Aorta (tissue), 5 donors: ENCODE measurements at places on chromosomes 12 and 14.
A peak's percentile ranks its signal among the peaks of the same experiment; 100 is the strongest.

DNA sequence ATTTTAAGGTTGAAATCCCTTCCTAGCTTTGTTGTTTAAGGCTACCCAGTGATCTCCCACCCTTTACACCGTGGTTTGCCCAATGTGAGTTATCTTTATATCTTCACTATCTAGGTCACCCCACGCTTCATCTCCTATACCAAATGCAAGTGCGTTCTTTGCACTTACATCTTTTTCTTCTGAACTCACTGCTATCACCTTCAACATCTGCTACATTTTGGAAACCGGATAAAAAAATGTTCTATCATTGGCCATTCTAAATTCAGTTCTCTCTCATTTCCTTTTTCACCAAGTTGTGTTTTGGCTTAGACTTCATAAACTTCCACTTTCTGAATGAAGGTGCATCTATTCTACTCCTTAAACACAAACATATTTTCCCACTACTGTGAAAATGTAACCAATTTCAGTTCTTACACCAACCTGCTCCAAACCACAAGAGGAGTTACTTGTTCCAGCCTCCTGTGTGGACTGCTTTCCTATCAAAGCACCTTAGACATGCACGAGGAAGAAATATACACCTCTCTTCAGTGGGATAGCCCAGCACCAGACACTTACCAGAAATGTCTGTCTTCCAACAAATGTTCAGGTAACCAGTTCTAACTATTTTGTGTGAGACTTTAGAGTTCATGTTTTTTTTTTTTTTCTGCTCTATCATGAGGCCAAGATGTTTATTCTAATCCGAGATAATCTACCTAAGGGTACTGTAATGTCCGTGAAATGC lies 21.9 kb downstream of the CLEC9A start:
- DNase-seq: no peak

DNA sequence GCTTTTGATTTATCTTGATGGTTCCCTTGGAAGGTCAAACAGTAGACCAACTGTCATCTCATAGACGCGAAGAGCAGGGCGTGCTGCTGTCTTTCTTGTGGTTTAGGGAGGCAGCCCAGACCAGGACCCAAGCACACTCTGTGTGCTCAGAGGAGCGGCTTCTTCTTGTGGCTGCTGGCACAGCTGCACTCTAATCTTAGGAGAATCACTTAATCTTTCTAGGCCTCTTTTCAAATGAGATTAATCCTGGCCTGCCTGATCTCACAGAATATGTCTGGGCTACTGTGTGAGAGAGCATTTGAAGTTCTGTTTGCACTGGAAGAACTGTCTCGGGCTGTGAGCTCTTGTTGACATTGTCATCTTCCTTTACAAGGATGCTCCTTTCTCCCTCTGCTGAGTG lies 60.0 kb upstream of the TRAF3 start:
- DNase-seq: no peak

GRCh38 chr14:85222341-85222740 lies 307.6 kb upstream of the FLRT2 start:
- no peak for DNase-seq

DNA sequence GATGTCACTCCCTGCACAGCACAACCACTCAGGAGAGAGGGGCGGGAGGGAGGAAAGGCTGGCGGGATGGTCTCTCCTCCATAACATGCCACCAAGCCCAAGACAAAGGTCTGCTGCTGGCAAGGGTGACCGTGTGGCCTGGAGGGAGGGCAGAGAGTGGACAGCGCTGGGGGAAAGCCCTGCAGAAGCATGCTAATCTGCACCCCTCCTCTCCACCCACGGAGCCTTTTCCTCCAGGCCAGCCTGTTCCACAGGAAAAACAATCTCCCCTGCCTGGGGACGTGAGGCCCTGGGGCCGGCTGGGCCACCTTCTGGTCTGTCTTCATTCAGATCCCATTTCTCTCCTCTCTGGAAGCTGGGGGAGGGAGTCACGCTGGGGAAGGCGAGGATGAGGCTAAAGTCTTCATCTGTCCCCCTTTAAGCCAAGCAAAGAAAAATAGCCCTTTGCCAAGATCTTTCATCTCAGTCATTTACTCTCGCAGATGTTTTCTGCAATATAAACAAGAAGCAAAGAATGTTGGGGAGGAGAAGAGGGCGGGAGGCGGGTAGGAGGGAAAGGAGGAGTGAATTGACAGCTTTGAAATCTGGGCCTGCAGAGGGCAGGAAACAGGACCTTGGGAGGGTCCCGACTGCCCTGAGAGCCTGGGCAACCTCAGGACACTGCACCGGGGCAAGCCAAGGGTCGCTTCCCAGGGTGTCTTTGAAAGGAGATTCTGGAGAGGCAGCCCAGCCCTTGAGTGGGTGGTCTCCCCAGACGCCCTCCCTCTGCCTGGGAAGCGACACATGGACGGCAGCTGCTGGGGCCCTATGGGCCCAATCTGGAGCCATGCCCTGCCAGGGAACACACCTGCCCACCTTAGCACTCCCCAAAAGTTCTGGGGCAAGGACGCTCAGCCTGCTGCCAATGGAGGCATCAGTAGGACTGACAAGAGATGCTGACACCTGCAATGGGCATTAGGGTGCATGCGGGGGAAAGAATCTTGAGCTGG lies 133.6 kb downstream of the ZFP36L1 start:
- no peak for DNase-seq

DNA sequence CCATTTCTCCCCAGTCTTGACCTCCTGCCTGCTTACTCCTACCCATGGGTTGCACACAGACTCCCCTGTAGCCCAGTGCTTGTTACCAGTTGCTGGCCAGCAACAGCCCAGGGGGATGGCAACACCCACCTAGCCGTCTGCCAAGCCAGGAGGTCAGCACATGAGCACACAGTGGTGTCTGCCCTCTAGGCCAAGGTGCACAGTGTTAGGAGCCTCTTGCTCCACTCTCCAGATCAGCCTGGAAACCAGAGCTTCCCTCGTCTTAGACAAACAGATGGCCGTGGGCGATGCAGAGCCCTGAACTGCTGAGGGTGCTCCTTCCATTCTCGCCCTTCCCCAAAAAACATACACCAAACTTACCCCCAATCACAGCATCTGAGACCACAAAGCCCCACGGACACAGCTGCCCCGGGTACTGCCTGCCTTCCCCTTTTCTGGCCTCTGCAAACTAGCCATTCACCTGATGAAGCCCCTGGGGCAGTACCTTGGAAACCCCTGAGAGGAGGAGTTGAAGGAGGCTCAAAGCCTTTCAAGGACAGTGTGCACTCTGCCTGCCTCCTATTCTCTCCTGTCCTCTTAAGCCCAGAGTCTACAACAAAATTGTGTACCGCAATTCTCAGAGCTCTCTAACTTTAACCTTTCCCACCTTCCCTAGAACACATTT lies 1.0 kb upstream of the GPD1 start:
- no peak for DNase-seq

- no peak for DNase-seq
Observed at GRCh38 chr12:128933039-128933438, 79.8 kb downstream of the GLT1D1 start.

GRCh38 chr14:95293449-95293848 lies 26.3 kb downstream of the CLMN start:
- no peak for DNase-seq

GRCh38 chr12:63922474-63922873 lies 78.0 kb downstream of the SRGAP1 start:
- no peak for DNase-seq

GRCh38 chr12:67147030-67147429 lies 122.1 kb upstream of the CAND1 start:
- no peak for DNase-seq

DNA sequence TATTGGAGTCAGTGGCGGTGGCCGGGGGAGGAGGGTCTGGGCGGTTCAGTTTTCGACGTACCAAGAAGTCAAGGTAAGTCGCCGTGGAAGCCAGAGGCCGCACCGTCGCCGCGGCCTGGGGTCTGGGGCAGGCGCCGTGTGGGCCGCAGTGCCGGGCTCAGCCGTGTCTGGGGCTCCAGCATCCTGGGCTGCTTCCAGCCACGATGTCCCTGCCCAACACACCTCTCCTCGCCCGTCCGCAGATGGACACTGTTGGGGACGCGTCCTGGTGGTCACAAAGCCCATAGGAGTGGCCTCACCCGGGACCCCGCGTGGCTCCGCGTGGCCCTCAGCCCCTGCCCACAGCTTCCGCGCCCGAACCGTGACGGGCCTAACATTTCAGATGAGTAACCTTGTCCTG lies 59.1 kb downstream of the FBRSL1 start:
- DNase-seq: no peak

- peak; percentile 81 for DNase-seq
Observed at GRCh38 chr12:54216797-54217661, 28.2 kb upstream of the SMUG1 start.

GRCh38 chr12:63304887-63305316 lies 153.9 kb upstream of the AVPR1A start:
- no peak for DNase-seq

GRCh38 chr14:97584528-97584927 lies 787.3 kb downstream of the VRK1 start:
- DNase-seq: no peak

DNA sequence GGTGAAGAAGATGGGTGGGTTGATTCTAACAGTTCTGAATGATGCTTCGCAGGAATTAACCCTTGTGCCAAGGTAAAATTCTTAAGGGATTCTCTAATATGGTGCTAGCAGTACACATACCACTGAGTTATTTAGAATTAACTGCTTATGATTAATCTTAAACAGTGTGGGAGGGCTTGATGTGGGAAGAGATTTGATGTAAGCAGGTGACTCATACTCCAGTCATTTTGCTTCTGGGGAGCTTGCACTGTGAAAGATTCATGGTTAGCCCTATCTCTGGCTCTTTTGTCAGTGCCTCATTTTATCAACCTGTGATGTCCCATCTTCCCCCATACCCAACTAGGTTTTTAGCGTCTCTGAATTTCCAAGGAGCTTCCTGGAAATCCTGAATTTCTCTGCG lies 83.8 kb downstream of the NRXN3 start:
- DNase-seq: no peak

GRCh38 chr14:74864198-74864597 lies 11.7 kb downstream of the PROX2 start:
- no peak for DNase-seq

GRCh38 chr14:60089221-60089620 lies 2.5 kb upstream of the PCNX4 start:
- no peak for DNase-seq

GRCh38 chr14:55588259-55588699 lies 8.3 kb downstream of the KTN1 start:
- DNase-seq: no peak

GRCh38 chr12:84904051-84904450 lies 8.5 kb downstream of the SLC6A15 start:
- DNase-seq: no peak

DNA sequence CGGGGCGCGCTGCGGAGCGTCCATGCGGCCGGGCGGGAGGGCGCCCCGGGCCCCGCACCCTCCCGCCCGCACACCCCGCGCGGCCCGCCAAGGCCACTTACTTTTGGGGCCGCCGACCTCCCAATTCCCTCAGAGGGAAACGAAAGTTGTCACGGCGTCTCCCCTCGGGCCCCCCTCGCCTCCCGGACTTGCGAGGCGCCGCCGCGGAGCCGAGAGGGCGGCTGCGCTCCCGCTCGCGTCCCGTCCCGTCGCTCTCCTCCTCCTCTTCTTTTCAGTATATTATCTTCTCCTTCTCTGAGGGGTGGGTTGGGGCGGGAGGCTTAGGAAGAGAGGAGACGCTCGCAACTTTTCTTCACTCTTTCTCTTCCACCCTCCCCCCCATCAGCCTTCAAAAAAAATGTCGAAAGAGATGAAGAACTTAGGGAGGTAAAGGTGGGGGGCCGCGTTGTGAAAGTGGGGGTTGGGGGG lies 613 bp downstream of the DUSP16 start:
- peak; percentile 63 for DNase-seq

GRCh38 chr12:64739778-64740177 lies 19.4 kb downstream of the GNS start:
- DNase-seq: no peak

DNA sequence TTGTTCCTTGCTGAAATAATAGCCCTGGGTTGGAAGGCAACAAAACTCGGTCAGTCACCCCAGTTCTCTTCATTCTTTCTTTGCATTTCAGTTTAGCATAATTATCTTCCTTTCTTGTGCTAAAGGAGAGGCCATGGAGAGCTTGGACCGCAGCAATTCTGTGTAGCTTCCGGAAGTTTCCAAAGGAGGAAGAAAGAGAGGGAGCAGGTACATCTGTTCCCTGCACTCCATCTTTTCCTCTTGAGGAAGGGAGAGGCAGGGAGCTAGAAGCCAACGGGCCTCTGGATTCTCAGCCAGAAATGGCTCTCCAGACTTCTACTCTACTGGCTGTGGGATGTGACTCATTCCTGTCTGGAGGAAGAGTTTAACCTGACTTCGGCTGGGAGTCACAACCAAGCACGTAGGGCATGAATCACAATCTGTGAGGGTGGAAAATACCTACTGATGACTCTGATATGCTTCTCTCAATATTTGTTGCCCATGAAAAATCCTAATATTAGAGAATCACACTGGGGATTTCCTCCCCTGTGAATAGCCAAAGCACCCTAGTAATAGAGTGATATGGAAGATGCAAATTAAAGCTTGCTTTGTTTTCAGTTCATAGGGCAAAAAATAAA lies 17.0 kb downstream of the ANO6 start:
- DNase-seq: peak; percentile 81

DNA sequence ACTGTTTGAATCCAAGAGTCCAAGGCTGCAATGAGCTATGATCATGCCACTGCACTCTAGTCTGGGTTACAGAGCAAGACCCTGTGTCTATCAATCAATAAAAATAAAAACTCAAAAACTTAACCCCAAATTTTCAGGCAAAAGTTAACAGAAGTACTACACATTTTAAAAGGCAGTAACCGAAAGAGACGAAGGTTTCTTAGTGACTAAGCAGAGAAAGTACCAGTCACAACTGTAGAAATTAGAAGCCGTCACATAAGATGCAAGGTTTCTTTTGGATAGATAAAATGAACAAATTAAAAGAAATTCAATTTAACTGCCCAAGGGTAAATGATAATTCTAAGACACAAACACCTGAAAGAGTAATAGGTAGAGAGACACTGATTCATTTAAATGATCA lies 103.5 kb downstream of the MED13L start:
- no peak for DNase-seq

GRCh38 chr12:52988898-52989297 lies 17.4 kb upstream of the EIF4B start:
- peak; percentile 27 for DNase-seq

GRCh38 chr12:47767216-47767724 lies 5.8 kb upstream of the SLC48A1 start:
- no peak for DNase-seq

DNA sequence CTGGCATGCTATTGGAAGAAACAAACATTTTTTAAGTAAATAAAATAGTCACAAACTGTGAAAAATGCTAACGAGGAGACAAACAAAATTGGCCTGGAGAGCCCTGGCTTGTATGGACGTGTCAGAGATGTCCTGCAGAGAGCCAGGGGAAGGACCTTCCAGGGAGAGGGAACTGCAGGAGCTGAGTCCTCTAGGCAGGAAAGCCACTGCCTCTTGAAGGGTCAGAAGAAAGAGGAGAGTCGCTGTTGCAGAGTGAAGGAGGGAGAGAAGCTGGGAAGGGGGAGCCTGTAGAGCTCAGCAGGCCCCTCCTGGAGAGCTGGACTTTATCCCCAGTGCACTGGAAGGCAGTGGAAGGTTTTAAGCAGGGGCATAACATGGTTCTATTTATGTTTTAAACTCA lies 80.3 kb upstream of the PWP1 start:
- DNase-seq: no peak

GRCh38 chr12:44750468-44750867 lies 125.6 kb downstream of the NELL2 start:
- no peak for DNase-seq
